ENCODE measurements at places on chromosomes 4 and X. TPM values are rescaled to one million over a fixed set of nuclear protein-coding genes. Genes with fewer than 3 reads are reported as not detected.

Gene SHOX
- total RNA-seq = not detected

Gene CPE
- total RNA-seq = 2.1 TPM

Gene XPNPEP2
- total RNA-seq = not detected

Gene HELT
- not detected for total RNA-seq

Gene LNX1
- total RNA-seq = not detected

Gene PRRG1
- total RNA-seq = 4.9 TPM

Gene CACNA1F
- total RNA-seq = not detected

Gene EMCN
- total RNA-seq = not detected

Gene DMP1
- total RNA-seq = not detected

Gene SPANXA1
- not detected for total RNA-seq

Gene TREX2
- 0.78 TPM for total RNA-seq

Gene TLR10
- 0.05 TPM for total RNA-seq

Gene POU3F4
- total RNA-seq = not detected

Data from A549 treated with CpdA at 1 μM for 4 hours (cell line).